ENCODE measurements at places on chromosomes 13 and 19.

- DNase-seq: no peak
Observed at GRCh38 chr13:78036841-78037240, 118.2 kb upstream of the EDNRB start.

- DNase-seq: no peak
Observed at GRCh38 chr19:39796000-39796498, 17.4 kb downstream of the LEUTX start.

GRCh38 chr13:21909331-21909730, 238.5 kb downstream of the FGF9 start:
- no peak for DNase-seq

DNA sequence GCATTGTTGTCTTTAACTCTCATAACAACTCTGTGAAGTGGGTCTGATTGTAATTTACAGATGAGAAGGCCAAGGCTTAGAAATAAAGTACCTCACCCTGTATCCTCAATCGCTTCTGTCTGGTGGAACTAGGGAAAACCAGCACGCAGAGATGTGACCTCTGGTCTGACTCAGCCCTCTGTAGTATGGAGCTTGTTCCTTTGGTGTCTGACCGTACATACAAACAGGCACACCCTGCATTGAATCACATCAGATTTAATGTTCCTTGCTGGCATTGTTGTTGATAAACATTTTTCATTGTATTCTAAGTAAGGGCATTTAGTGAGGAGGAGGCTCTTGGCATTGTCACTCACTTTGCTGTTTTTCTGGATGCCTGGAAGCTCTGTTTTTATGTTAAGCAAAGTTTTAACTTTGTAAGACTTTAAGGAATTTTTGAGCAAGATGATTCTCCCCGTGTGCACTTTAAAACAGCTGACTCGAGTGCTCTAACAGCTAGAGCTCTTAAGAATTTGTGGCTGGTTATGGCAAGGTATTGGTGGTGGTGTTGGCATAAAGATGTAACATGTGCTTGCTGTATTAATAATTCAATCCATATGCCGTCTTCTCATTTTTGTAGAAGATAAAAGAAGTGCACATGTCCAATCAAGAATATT, 89.0 kb upstream of the SPATA13 start:
- DNase-seq: no peak

DNA sequence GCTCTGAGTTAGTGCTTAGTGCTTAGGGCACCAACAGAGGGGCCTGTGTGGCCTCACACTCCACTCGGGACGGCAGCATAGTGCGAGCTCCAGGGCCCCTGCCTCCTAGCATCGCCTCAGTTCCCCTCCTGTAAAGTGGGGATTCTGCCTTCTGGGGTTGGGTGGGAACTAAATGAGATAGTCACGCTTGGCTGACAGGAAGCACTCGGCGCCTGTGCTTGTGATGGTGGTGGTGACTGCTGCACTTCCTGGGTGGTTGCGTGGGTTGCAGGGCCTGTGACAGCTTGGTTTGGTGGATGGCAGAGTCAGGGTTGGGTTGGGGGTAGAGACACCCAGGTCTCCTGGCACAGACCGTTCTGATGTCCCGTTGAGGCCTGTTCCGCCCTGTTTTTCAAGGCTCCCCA, 7.7 kb downstream of the PLEKHF1 start:
- DNase-seq: no peak

DNA sequence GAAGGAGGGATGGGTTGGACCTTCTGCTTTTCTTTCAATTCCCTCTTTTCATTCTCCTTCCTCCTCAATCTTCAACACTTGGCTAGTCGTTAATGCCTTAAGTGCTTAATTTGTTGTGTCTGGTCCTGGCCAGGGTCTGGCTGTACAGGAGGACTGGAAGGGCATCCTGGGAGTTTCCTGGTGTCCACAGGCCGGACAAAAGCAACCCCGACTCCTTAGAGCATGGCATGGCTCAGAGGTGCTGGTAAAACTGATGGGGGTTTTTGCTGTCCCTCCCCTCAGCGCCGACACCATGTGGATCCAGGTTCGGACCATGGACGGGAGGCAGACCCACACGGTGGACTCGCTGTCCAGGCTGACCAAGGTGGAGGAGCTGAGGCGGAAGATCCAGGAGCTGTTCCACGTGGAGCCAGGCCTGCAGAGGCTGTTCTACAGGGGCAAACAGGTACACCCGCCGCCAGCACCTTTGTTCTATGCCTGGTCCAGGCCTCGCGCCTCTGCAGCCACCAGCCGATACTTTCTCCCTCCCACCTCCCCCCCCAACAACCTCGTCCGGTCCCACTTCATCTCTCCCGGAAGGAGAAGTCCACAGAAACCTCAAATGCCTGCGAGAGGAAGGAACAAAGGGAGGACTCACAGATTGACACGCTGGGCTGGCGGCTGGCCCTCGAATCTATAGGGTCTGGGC, 1.4 kb downstream of the UHRF1 start:
- DNase-seq: no peak

- no peak for DNase-seq
Observed at GRCh38 chr13:45852494-45852893, 941 bp upstream of the SIAH3 start.
